Stimulated activated CD8-positive, alpha-beta memory T cell treated with anti-CD3 and anti-CD28 coated beads, Interleukin-7, amount 100 ng/mL, for 1 hour (primary cell): ENCODE measurements at places on chromosomes 12 and 14.

DNA sequence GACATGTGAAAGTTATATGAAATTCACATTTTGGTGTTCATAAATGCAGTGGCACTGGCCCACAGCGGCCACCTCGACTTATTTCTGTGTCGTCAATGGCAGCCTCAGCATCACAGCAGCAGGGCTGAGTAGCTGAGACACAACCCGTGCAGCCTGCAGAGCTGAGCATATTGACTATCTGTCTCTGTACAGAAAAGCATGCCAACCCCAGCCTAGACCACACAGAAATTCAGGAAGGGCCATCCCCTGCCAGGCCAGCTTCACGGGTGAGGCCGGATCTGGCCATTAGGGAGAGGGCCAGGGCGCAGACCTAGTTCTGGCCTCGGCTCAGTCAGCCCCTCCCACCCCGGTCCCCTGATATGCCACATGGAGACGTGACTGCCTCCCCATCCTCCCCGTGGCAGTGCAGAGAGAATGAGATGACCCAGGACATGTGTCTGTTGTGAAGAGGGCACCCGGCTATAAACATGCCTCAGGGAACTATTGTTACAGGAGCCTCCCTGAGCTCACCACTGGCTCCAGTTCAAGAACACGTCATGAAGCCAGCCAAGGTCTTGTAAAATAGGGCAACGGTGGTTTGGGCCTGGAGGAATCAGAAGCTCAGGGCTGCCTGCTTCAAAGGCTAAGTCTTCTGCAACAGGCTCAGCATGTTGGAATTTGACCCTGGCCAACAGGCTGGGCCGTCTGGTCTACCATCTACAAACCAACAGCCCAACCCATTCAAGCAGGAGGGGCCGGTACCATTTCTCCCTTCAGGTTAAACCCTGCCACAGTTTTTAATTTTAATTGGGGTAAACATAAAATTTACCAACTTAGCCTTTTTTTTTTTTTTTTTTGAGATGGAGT, 25.5 kb downstream of the SCARB1 start:
- DNase-seq = no peak

DNA sequence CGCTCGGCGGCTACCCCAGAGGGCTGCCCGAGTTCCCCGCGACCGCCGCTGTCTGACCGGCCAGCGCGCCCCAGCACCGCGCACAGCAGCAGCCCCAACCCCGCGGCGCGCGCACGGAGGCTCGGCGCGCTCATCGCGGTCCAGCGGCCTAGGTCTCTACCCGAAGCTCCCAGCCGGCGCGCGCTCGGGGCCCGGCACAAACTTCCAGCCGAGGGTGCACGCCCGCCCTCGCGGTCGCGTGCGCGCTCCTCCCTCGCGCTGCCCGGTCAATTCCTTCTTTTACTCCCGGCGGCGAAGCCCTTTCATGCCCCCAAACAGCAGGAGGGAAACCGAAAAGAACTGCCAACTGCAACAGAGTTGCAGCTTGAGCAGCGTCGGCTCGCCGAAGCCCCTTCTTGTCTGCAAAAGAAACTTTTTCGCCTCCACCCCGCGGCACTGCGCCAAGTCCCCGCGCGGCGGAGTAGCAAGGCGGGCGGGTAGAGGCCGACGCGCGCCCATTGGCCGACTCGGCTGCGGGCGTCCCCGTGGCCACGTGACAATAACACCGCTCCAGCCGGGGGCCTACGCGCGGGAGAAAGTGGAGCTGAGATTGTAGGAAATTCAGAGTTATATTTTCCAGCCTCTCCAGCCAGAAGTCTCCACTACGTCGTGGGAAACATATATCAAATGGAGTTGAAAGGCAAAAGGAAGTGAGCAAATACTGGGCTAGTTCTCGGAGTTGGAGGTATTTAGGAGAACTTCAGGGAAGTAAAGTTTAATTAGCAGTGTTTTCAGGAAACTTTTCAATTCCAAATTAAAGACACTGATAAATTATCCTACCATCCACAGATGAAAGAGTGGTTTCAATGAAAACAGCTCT, at the start of gene LRIG3:
Gene LRIG3 (minus strand): TSS at position 403 of the 859 bp plus-strand sequence. CDS start 269 bp downstream, at position 134.
- no peak for DNase-seq

GRCh38 chr12:25797386-25797785, 161.1 kb upstream of the RASSF8 start:
- DNase-seq = no peak

- no peak for DNase-seq
These were observed 123.1 kb upstream of the PRMT8 start for GRCh38 chr12:3367750-3368444.

- no peak for DNase-seq
These were observed 147.3 kb downstream of the CCDC59 start for GRCh38 chr12:82210882-82211281.

- no peak for DNase-seq
These were observed 370.4 kb downstream of the NPAS3 start for GRCh38 chr14:33309106-33309505.

GRCh38 chr14:40394634-40395340, 962.6 kb upstream of the FBXO33 start:
- no peak for DNase-seq

DNA sequence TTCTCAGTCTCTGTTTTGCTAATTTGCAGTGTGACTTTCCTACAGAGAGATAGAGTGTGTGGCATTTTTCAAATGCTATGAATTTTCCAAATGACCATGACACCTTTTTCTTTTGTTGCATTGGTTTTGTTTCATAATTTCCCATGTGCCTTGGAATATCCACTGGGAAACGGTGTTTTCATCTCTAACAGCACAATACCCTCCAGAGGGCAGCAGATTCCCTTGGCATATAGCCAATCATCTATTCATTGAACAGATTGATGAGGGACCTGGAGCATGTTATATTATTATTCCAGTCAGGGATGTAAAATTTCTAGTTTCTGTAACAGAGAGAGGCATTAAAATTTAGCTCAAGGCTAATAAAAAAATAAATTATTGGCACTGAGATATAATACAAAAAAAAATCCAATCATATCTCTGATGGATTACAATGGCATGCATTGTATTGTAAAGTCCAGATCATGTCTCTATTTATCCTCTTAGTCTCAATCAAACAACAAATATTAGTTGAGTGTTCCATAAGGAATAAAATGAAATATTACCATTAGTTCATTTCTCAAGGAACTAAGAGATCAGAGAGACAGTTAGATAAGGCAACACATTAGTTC, 29.6 kb upstream of the NTN4 start:
- no peak for DNase-seq

GRCh38 chr12:69225251-69225910, 14.0 kb upstream of the CPSF6 start:
- no peak for DNase-seq

GRCh38 chr12:84954415-84954814, 41.8 kb upstream of the SLC6A15 start:
- DNase-seq = no peak

DNA sequence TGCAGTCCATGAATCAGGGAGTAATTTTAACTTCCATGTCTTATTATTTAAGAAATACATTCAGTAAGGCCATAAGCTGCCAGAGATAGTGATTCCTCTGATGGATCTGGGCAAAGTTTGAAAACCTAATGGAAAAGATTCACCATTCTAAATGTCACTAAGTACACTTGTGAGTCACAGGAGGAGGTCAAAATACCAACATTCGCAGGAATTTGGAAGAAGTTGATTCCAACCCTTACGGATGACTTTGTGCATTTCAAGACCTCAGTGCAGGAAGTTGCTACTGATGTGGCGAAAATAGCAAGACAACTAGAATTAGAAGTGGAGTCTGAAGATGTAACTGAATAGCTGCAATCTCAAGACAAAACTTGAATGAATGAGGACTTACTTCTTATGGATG, 69.8 kb downstream of the OSBPL8 start:
- no peak for DNase-seq

DNA sequence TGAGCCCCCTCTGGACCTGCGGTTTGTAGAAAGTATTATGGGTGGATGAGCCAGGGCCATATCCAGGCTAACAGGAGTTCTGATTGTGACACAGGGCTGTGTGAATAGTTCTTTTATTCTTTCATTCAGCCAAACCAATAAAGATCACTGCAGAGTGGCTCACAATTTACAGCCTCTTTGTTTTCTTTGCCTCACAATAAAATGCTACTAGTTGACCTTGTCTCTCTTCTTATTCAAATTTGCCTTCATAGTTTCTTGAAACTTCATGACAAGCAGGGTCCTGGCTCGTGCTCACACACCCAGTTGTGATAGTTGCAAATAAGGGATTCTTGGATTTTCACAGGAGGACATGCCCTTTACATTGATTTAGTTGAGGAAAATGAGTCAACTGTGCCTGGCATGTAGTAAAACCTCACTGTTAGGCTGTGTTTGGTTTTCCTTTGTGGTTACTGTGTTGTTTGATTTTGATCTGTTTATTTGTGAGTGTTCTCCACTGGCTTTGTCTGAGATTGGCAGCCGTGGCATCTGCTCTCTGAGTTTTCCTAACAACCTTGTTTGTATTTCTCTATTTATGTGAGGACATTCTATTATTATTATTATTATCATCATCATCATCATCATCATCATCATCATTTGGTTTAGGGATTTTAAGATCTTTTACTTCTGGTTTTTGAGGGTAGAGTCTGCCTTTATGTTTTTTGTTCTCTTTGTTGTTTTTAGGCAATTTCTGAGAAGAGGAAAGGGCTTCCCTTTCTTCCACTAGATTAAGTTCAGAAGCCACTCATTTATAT, 2.7 kb upstream of the KRT6B start:
- DNase-seq = no peak

GRCh38 chr14:81801921-81802320, 268.3 kb upstream of the SEL1L start:
- DNase-seq = no peak

DNA sequence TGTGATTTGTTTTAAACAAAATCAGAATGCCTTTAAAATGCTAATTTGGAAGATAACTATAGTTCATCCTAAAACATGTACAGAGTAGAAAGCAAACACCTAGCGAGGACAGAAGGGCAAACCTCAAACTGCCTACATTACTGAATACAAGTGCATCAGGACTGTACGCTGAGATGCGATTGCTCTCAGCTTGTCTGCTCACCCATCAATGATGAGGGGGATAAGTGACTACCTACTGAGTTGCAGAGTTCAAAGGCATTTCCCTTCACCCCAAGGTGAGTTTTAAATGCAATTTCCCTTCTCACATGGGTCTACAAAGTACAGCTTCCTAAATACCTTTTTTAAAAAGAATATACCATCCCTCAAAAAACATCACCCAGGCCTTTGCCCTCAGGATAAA, 52.9 kb downstream of the PHLDA1 start:
- DNase-seq = no peak

DNA sequence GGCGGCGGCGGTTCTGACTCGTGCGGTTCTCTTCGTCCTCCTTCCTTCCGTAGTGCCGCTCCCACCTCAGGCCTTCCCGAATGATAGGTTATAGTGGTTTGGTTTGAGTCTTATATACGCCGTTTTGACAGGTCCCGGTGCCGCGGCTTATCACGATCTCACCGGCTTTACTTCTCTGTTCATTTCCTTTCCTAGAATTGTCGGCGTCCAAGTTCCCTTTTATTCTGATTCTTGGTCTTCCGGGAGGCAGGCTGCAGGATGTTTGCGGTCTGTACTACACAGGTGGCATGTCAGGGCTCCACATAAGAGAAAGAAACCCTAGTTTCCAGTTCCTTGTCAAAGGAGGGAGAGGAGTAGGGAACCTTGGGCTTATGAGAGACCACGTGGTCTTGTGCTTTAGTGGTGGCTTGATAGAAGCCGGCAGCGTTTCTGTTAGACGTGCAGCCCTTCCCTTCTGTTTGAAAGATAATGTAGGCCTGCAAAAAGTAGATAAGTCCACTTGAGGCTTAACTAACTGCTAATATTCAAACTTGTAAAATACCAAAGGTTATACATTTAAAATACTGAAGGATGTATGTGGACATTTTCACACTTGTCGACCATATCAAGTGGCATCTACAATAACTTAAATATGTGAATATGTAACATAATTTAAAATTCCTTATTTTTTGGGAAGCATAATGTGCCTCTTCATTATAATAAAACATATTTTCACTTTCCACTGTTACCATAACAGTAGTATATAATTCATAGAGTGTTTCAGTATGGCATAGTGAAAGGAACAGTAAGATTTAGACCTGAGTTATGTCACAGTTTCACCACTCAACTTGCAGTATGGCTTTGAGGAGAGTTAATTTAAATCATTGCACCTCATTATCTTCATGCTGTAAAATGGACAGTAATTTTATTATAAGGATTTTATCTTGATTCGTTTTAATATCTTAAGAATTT, 804 bp downstream of the USP15 start:
- DNase-seq = peak; percentile 29

DNA sequence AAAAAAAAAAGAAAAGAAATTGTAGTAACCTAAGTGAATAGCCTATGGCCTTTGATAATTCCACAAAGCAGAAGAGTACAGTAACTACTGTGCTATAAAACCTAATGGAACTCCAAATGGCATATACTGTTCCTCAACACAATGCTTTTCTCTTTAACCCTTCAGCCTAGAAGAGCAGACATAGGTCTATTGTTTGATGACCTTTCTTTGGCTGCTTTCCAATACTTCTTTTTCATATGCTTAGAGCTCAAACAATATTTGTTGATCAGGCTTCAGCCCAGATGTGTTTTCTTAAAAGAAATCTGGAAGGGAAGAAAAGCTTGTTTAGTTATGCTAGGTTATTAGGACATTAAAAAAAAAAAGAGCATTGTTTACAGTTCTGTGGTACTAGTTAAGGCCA, 116.4 kb downstream of the NTN4 start:
- no peak for DNase-seq

DNA sequence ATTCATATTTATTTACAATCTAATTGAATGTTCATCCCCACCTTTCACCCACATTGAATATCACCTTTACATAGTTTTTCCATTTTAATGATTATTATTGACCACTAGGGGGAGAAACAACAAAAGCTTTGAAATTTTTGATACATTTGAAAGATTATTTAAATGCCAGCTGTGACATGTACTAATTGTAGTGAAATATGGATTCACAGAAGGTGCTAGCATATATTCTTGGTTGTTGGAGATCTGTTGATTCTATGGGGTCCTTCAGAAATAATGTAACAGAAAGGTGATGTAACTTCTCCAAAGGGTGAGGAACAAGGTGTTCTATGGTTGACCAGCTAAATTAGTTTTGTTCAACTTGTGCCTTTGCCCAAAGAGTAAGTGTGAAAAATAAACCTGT, 22.4 kb upstream of the GPR33 start:
- no peak for DNase-seq

DNA sequence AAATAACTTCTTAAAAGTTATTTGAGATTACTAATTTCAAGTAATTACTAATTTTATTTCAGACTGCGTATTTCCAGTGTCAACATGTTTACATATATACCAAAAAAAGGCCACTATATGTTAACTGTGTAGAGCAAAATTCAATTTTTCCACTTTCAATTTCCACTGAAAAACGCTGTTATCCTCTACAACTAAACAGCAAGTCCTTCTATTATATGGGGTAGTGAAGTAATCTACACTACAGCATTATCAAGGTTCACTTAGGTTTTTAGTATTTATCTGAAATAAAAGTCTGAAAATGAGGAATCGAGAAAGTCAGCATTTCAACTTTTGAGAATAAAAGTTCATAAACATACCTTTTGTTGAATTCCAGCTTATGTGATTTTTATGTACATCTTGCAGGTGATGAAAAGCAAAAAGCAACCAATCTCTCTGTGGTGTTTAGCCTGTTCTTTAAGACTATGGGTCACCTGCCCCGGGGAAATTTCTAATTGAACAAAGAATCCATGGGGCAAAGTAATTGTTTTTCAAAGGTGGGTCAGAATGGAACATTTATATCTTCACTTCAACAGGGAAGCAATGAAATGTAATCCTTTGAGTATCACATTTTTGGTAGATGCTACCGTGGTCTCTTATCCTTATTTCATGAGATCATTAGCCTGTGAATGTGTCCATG, 3.3 kb downstream of the BTG1 start:
- no peak for DNase-seq

- DNase-seq = no peak
These were observed 17.6 kb upstream of the GPR33 start for GRCh38 chr14:31505411-31505810.

GRCh38 chr12:127760996-127761395, 506.0 kb upstream of the TMEM132C start:
- DNase-seq = no peak
